ENCODE measurements at places on chromosomes 7 and 10. TPM values are rescaled to one million over a fixed set of nuclear protein-coding genes. Genes with fewer than 3 reads are reported as not detected.

DNA sequence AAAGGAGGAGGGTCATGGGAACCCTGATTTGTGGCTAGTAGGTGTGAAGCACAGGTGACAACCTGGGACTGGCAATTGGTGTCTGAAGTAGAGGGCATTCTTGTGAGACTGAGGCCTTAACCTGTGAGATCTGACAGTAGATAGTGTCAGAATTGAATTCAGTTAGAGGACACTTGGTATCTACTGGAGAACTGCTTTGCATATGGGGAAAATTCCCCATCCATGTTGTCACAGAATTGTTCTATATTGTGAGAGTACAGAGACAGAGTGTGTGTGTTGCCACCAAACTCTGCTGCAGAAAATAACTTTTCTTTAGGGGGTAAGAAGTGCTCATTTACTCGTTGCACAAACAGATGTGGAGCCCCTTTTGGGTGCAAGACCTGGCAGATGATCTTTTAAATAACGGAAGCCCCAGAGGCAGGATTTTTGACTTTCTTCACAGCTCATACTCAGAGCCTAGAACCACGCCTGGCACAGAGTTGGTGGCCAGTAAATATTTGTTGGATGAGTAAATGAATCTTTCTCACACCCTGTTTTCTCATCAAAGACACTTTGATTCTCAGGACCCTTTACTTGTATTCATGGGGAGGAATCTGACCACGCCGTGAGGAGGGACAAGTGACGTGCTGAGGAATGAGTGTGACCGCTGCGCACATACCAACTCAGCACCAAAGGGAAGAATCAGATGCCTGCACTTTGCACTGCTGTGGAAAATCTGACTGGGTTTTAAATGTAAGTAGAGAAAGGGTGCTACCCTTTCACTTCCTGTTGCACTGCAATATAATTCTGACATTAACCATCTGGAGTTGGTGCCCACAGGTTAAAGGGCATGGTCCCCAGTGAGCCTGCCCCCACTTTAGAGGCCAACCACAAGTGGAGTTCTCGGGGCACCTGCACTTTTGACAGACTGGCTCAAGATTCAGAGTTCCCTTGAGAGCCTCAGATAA, 39.2 kb upstream of the SDHAF3 start:
- peak; percentile 8 for DNase-seq

GRCh38 chr10:91012502-91012901, 91.6 kb upstream of the ANKRD1 start:
- peak; percentile 10 for DNase-seq

DNA sequence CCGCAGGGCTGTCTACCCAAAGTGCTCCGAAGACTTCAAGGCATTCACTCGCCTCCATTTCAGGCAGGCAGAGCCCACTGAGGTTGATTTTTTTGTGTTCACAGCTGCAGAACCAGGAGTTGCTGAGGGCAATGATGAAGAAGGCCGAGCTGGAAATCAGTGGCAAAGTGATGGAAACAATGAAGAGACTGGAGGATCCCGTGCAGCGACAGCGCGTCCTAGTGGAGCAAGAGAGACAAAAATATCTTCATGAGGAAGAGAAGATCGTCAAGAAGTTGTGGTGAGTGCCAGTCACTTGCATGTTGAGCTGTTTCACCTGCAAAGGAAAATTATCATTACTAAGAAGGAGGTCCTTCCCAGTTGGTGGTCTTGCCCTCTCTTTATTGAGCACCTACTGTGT, 210.5 kb downstream of the ARHGAP21 start:
- DNase-seq, result peak; percentile 59

- DNase-seq, result no peak
Observed at GRCh38 chr10:121069061-121069850, 218.1 kb downstream of the WDR11 start.

Gene CUZD1
- 0.11 TPM for total RNA-seq

GRCh38 chr7:105187302-105188169, 173.5 kb downstream of the KMT2E start:
- no peak for DNase-seq

DNA sequence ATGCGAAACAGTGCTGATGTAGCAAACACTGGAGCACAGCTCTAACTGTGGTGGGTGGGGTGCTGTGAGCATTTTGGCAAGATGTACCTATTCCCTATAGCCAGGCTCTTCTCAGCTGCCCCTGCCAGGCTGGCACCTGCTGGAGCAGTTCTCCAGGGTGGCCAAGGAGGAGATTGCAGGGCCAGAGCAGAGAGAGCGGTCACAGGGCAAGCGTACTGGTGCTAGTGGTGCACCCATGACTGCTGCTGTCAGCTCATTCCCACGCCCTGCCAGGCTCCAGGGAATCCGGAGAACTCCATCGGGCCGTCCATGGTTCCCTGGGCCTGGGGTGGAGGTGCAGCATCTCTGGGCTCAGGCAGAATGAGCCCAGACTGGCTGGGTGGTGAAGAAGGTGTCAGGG, 2.1 kb downstream of the COL13A1 start:
- no peak for DNase-seq

Gene POLR2J
- 15.5 TPM for total RNA-seq

Gene ARMC10
- 39.2 TPM for total RNA-seq

GRCh38 chr10:104286939-104287338, 18.0 kb downstream of the GSTO2 start:
- no peak for DNase-seq

DNA sequence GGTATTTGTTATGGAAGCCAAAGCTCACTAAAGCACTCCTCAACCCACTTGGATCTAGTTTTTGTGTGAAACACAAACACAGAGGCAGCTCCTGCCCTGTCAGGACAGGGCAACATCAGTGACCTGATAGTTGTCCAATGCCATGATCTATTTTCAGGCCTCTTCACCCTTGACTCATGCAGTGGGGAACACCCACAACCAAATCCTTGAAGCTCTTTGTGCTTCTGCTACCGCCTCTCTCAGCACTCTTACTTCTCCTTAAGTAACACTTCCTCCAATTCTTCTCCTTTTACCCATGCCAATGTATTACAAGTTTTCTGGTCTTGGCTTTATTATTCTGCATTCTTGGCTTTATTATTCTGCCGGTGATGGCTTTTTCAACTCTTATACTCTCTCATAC, 425.3 kb downstream of the INHBA start:
- no peak for DNase-seq

Gene TRRAP
- total RNA-seq, result 13.0 TPM

Gene RASSF4
- total RNA-seq, result 1.0 TPM
